EH (cell line): ENCODE measurements at places on chromosomes 6 and 20.

GRCh38 chr20:38728911-38729642, 4.8 kb downstream of the SLC32A1 start:
- no peak for DNase-seq

- no peak for DNase-seq
Observed at GRCh38 chr20:46051556-46052308, 22.7 kb downstream of the SLC12A5 start.

DNA sequence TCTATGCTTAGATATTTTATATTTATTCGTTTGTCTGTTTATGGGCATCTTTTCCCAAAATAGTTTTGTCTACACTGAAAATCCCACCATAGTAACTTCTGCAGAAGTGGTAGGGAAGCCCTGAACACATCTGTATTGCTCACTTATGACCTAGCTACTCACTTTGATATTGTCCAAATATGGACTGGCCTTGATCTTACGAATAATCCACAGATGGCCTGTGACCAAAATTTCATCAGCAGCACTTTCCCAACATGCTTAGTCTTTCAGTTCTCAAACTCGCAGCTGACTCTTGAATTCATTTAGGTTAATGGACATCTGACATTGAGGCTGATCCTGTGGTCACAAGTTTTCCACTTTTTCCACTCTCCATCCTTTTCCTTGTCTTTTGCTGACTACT, 80.8 kb upstream of the BEND3 start:
- DNase-seq, result no peak

DNA sequence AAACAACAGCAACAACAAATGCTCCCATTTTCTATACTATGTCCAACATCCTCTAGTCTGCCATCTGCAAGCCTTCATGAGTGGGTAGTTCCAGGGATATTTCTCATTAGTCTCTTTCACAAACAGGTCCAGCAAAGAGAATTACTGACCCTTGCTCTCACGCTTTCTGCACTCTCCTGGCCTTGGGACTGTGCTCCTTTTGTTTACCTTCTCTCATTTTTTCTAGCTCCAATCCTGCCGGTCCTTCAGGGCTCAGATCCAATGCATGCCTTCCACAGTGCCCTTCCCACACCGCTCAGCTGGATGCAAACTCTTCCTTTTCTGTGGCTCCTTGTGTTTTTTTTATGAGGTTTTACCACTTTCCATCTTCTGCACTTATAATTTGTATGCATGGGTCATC, 47.2 kb downstream of the ADTRP start:
- DNase-seq, result no peak

DNA sequence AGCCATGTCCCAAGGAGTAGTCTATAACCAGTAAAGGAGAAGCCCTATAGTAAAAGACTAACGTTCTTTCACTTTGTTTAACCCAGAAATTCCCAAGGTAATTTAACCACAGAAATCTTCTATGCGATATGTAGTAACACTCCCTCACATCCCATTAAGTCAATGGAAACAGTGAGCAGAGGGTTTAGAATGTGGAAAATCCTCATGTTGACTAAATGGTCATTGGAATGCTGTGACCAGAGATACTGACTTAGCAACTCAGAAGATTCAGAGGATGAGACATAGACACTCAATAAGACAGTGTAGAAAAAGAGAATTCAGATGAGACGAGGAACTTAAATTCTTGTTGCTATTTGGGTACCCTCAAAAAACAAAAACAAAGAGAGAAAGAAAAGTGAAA, 562.2 kb upstream of the NOX3 start:
- DNase-seq, result peak; percentile 88

GRCh38 chr6:34315780-34316179, 67.0 kb upstream of the SMIM29 start:
- DNase-seq, result no peak

- DNase-seq, result peak; percentile 39
Observed at GRCh38 chr6:142746524-142746923, 198.5 kb downstream of the HIVEP2 start.

DNA sequence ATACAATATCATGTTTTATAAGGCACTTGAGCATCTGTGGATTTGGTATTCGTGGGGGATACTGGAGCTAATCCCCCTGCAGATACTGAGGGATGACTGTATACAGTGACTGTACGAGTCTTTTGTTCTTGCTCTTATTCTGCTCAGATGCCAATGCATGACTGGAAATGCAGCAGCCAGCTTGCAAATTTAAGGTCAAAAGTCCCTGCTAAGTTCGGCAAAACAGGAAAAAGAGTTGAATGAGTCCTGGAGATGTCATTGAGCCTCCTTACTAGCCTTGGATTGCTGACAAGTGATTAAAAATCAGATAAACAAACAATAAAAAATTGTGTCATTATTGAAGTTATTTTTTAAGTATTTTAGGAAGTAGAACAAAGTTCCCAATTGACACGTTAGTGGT, 599.3 kb upstream of the IMPG1 start:
- DNase-seq, result no peak

DNA sequence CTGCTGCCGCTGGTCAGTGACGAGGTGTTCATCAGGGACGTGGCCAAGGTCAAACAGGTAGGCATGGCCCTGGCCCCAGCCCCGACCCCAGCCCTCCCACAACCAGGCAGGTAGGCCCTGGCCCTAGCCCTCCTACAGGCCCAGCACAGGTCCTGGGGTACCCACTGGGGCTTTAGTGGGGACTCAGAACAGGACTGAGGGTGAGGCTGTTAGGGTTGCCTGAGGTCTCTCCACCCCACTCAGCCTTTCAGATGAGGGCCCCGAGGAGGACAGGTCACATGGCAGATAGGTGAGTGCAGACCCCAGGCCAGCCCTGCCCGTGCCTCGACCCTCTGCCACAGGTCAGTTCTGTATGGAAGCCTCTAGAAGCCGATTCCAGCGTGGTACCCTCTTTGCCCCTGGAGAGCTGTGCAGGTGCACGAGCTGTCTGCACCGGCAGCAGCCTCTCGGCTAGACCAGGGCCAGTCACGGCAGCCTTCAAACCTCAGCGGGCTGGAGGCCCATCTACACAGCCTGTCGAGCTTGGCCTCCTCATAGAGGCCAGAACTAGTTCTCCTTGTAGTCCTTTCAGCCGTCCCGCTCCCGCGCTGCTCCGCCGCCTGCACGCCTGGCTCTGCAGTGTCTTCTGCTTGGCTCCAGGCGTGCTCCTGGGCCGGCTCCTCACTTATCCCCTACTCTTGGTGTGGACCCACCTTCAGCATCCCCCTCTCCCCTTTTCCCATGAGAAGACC, 35.5 kb downstream of the PYGB start:
- no peak for DNase-seq

- DNase-seq, result peak; percentile 97
Observed at GRCh38 chr20:48066246-48066645, 281.0 kb upstream of the SULF2 start.

GRCh38 chr6:166456395-166457156, 73.8 kb upstream of the MPC1 start:
- DNase-seq, result peak; percentile 31

DNA sequence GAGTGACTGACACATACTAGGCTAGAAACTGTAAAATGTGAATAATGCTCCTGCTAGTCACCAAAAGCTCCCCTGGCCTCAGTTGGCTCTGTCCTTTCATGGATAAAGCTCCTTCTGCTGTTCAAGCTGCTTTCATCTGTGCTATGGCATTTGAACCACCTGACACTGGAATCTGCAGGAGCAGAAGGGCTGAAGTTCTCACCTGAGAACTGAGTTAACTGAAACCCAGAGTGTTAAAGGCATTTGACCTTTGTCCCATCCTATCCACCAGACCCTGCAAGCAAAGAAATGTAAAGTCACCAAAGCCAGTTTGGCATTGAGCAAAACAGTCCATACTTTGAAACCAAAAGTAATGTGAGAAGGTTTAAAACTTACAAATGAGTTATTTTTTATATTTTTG, 77.7 kb downstream of the BMP2 start:
- DNase-seq, result no peak
